ENCODE measurements at places on chromosomes 6 and 20.

- no peak for DNase-seq
Observed at GRCh38 chr6:1633366-1634021, 23.8 kb downstream of the FOXC1 start.

DNA sequence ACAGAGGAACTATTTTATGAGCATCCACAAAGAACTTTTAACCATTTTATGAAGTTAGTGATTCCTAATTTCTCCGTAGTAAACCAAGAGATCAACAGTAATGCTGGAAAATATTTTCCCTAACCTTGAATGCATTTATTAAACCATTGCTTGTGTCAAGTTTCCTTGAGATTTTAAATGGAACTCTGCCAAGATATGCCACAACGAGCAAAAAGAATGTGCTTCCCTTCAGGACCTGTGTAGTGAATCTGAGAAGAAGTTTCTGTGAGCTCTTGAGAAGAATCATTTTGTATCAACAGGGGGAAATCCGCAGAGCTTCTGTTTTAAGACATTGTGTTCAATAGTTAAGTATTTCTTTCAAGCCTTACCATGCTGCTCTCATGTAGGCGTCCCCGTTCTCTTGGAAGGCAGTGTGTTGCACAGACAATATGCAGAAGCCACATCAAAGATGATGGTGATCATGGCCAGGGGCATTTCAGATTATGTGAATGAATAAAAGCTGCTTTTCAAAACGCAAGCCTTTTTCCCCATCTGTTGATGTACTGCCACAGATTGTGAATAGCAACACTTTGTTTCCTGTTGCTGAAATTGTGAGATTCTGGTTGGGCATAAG lies 439.8 kb downstream of the BMP2 start:
- no peak for DNase-seq

GRCh38 chr6:165880686-165881085 lies 217.6 kb upstream of the PDE10A start:
- no peak for DNase-seq

- no peak for DNase-seq
Observed at GRCh38 chr6:25341923-25342619, 62.9 kb downstream of the CARMIL1 start.

- DNase-seq = no peak
Observed at GRCh38 chr6:143401636-143402370, 48.7 kb downstream of the ADAT2 start.

- DNase-seq = no peak
Observed at GRCh38 chr6:34018961-34019606, 126.8 kb downstream of the GRM4 start.

DNA sequence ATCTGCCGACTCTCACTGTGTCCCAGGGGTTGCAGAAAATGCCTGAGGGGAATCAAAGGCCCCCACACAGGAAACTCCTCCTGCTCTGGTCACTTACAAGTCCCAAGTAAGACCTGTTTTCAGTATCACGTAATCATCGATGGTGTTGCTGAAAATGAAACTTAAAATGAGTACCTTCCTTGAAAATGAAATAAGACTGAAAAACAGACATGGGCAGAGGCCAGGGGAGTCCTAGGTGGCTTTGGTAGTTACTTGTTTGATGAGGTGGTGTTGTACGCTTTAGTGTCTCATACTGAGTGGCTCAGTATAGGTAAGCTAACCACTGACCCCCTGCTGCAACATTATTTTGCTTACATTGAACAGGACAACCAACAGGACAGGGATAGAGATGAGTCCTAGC lies 43.0 kb upstream of the SYNCRIP start:
- no peak for DNase-seq

- DNase-seq = no peak
Observed at GRCh38 chr20:50194831-50195523, 4.3 kb downstream of the CEBPB start.

DNA sequence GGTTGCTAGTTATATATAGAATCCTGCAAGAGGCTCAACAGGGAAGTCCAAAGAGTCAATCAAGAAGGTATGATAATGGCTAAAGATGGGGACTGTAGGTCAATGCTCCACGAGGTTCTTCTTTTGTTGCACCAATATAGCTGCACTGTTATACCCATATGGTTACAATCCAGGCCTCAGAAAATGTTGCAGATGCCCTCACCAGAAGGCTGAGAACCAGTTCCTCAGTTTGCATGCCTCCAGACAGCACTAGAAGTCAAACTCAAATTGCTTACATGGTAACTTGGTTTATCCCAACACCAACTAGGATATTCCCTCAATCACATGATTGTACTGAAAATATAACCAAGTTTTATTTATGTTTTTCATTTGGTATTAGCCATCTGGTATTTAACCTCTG lies 12.1 kb downstream of the EEF1A1 start:
- peak; percentile 21 for DNase-seq

DNA sequence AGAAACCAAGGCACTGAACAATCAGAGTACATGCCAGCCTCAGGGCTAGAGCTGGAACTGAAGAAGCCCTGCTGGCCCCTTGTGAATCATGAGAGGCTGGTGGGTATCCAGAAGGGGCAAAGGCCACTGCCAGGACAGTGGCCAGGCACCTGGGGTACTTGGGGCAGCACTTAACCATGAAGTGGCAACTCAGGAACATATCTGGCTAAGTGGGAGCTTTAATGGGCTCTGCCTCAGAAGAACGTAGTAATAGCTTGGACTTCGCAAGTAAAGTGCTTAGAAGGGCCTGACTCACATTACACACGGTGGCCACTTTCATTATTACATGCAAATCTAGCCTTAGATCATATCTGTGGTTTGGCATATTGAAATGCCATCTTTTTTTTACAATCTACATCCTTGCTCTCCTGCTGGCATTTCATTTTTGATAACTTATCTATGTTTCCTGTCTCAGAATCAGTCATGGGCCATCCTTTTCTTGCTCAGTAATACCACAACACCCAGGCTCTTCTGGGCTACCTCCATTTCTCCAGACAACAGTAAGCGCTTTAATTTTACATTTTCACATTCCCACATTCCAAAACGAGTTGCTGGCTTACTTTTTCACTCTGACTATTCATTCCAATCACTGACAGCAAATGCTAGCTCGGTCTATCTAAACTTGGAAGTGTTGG lies 21.6 kb downstream of the NAPB start:
- DNase-seq = peak; percentile 27

GRCh38 chr6:138500867-138501446 lies 1.7 kb upstream of the NHSL1 start:
- DNase-seq = no peak

GRCh38 chr20:2361035-2361593 lies 19.6 kb upstream of the TGM6 start:
- no peak for DNase-seq

DNA sequence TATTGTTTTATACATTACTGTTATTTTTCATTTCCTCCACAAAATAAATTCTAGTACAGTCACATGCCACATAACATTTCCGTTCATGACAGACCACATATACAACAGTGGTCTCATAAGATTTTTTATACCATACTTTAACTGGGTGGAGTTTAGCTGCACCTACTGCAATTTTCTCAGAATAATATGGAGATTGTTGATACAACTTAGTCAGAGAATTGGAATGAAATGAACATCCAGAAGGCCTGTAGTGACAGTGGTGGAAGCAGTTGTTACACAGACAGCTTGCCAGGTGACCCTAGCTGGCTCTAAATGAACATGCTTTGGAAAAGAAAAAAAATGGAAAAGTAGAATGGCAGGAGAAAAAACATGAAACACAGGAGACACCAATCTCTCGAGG lies 183.2 kb upstream of the TCF21 start:
- DNase-seq = no peak

GRCh38 chr6:158772851-158773371 lies 46.3 kb downstream of the EZR start:
- no peak for DNase-seq

DNA sequence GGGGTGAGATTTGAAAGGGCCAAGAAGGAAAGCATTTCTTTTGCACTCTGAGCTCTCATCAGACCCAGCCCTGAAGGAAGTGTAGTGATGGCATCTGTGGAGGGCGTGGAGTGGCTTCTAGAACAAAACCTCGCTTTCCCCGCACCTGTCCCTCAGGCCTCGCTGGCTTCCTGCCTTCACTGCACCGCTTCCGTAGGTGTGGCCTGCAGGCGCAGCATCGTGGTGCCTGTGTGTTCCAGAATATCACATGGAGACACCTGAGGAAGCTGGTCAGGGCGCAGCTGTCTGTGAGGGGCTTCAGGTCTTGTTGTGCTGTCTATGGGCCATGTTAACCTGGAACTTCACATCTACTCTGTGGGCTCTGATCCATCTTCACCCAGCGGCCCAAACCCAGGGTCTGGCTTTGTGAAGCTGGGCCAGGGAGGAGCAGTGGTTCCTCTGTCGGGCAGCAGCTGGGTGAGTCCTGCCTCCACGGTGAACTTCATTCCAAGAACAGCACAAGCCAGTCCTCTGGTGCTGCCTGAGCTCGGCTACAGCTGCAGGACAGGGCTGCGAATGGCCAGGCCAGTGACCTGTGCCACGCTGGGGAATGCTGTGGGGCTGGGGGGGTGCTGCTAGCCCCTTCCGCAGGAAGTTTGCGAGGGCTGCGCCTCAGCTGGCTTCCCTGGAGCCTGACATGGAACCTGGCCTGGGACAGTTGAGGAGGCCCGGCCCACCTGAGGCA lies 40.9 kb downstream of the DSTN start:
- no peak for DNase-seq

- no peak for DNase-seq
Observed at GRCh38 chr20:16490696-16491095, 82.6 kb downstream of the KIF16B start.

DNA sequence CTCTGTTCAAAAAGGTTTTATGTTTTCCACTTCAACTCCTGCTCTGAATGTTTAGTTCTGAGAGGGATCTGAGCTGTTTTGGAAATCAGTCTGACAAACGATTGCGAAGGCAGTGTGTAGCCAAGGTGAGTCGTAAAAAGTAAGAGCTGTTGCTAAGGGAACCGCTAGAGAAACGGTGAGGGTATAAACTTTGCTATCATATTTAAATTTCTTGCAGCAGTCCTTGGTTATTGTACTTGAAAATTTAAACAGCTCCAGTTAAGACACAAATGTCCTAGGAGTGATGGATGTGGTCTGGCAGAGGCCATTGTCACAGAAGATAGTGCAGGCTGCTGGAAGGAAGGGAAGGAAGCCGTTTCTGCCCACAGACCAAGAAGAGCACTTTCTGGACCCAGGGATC lies 64.9 kb upstream of the CITED2 start:
- DNase-seq = peak; percentile 35

DNA sequence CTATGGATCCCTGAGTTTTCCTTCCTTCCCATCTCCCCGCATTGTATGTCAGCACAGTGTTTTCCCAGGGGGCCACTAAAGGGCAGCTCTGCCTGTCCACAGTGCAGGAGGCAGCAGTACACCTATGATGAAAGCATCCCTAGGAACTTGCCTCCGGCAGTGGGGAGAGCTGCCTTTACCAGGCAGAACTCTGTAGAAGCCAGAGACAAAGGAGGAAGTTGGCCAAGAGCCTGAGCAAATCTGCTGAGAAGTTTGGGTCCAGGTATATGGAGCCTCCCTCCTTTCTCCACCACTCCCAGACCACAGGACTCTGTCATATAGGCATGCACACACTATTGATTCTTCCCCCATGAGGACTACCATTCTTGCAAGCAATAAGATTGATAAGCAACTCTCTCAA lies 282.7 kb downstream of the TBC1D7 start:
- DNase-seq = peak; percentile 15

- DNase-seq = no peak
Observed at GRCh38 chr6:40901322-40902055, 137.5 kb downstream of the UNC5CL start.

DNA sequence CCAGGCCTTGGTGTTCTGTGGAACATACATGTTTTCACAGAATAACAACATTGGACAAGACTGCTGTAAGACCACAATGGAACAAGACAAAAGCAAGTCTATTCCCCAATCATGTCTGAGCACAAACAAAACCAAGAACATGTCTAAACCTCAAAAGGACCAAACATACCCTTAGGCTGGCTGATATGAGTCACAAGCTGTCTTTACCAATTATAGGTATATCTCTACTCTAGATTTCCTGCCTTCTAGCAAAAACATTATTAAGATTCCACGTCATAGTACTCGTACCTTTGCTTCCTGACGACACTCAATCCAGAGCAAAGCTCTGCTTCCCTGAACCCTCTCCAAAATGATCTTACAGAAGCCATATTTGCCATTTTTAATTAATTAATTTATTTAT lies 15.4 kb upstream of the L3MBTL1 start:
- DNase-seq = no peak

GRCh38 chr20:258963-259362 lies 1.4 kb downstream of the DEFB132 start:
- peak; percentile 52 for DNase-seq

DNA sequence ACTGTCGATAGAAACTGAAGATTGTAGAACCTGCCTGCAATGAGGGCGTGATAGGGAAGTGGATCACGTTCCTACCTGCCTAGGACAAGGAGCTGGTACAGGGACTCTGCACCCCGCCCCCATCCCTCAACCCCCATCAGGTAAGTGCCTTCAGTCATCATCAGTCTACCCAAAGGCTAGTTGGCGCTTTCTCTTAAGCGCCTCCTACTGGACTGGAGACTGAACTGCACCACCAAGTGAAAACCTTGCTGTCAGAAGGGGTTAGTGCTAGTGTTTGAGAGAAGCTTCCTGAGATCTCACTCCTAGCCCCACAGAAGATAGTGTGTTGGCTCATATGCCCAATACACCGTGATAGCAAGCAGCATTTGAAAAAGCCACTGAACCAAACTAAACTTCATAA lies 706.5 kb upstream of the MAN1A1 start:
- DNase-seq = peak; percentile 32

- peak; percentile 93 for DNase-seq
Observed at GRCh38 chr6:26205161-26205624, 118.0 kb downstream of the HFE start.

- peak; percentile 43 for DNase-seq
Observed at GRCh38 chr6:146990821-146991798, 213.1 kb upstream of the STXBP5 start.

- DNase-seq = peak; percentile 78
Observed at GRCh38 chr6:161922631-161923119, 648.8 kb upstream of the AGPAT4 start.

DNA sequence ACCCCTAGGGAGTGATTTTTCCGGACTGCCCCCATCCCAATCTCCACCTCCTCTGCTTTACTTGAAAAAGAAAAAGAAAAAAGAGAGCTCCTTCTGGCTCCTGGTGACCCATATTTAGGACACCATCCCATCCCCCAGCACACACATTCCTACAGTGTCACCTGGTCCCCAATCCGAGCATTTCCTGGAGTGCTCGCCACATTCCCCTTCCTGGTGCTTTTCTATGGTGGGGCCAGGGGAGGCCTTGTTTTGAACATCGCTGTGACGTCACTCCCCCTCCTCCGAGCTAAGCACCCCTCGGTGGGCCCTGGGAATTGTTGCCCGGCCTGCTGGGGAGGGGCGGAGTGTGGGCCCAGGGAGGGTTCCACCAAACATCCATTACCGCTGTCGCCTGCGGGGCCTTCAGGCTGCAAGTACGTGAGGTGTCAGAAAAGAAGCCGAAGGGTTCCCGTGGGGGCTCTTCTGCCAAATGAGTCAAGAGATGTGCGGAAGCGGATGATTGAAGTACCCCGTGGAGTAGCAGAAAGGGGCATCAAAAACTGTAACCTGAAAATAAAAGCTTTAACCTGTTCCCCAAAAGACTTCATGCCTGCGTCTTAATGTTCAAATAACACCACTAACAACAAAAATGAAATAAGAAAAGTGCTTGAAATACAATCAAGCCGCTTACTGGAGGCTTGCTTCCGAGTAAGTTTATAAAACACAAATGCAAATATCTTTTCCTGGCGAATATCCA lies 2.8 kb upstream of the FOXC1 start:
- peak; percentile 42 for DNase-seq
